NCI-H1694 (cell line): ENCODE measurements at places on chromosomes 4 and X.

- no peak for DNase-seq
Measured at GRCh38 chr4:111323496-111323895, 700.6 kb upstream of the PITX2 start.

- no peak for DNase-seq
Measured at GRCh38 chrX:130877892-130878341, 25.1 kb downstream of the ENOX2 start.

DNA sequence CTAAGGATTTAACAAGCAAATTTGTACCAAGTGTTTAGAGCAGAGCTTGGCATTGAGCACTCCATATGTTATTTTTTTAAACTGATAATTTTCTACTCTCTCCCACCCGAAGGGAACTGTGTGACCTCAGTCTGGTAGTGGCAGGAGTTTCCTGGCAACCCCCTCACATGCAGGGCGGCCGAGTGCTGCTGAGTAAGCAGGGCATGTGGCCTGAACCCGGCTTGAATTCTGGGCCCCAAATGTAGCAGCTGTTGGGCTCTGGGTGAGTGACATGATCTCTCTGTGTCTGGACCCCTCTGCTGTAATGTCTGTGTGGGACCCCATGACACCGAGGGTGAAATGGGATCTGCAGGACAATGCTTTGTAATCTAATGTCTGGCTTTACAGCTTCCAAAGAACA lies 13.6 kb upstream of the C4orf50 start:
- no peak for DNase-seq

- no peak for DNase-seq
Measured at GRCh38 chr4:35164063-35164462, 1080.3 kb downstream of the ARAP2 start.

DNA sequence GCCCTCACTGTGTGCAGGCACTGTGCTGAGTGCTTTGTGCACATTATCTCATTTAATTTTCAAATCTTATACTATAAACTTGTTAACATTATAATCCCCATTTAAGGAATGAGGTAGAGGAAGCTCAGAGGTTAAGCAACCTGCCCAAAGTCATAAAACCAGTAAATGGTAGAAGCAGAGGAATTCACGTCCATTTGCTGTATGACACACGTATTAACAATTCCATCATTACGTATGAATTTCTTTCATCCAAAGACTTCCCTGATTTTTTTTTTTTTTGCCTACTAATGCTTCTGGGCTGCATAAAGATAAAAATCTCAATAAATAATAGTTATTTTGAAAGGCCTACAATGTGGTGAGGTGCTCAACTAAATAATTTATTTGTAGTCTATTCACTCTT lies 64.5 kb upstream of the H2AZ1 start:
- DNase-seq = no peak

DNA sequence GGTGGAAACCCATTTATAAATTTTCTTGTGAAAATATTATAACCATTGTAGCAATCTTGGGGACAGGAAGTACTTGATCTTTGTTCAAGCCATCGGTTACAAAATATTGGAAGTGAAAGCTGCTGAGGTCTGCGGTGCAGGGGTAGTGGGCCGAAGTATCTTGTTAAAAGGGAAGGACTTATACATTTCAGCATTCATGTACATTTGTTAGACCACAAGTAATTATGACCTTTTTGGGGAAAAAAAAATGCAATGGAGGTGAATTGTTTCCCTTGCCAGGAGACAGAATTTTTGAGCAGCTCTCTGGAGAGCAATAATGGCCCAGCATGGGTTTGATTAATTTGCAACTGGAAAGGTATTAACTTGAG lies 121.3 kb downstream of the EGF start:
- DNase-seq = no peak

DNA sequence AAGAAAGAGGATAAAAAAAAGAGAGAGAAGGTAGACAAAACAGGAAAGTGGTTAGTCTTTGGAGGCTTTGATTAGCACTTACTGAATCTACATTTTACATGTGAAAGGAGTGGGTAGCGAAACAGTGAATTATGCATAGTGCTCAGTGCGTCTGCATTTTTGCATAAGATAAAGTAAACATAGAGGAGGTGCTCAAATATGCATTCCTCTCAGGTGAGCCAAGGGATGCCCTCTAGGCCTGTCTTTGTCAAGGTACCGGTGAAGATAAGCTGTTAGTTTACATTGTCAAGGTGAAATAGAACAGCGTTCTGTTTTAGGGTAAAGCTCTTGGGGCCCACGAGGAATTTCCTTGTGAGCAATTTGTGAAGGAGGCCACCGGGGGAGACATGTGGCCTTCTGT lies 260.6 kb downstream of the TRIML1 start:
- DNase-seq = no peak

- no peak for DNase-seq
Measured at GRCh38 chr4:40316333-40316781, 18.8 kb upstream of the CHRNA9 start.

DNA sequence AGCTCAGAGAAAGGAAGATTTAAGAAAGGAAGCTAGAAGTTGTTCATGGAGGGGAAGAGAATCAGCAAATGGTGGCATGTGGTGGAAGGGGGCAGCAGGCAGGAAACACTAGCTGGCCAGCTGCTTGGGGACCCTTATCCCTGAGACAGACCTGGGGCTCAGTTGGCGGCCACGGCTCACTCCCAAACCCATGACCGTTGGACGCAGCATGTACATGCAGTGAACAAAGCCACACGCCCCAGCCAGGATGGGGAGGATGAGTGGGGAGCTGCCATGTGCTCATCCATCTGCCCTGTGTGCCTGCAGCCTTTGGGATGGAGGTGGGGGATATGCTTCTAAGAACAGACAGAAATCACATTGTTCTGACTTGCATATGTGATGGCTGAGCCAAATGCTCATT lies 155.2 kb upstream of the PABPC5 start:
- no peak for DNase-seq

DNA sequence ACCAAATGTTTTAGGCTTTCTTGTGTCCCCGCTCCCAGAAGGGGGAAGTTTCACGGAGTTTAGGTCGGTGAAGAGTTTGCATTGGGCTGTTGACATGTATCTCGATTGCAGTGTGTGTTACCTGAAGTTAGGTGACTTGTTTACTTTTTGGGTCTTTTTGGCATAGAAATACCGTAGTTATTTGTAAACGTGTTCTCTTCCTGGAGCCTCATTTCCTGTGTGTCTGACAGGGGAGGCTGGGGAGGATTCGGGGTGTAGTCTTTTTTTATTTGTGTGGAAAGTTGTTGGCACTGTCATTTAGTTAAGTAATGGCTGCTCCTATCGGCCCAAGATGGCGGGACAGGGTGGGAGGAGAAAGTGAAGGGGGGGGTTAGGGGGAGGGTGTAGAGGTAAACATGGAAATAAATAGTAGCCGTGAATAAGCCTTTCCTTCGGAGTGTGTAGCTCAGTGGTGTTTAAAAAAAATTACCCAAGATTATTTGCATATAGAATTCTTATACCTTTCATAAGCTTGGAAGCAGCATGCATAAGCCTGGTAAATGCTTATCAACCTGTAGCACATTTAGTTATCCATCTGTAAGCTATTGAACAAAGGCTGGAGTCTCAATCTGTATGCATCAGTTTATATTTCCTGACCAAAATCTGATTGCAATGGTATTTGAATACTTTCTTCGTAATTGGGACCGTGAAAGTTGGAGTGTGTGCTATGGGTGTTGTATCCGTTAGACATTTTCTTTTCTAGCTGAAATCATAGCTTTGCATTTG lies 1.6 kb downstream of the KDM6A start:
- no peak for DNase-seq

DNA sequence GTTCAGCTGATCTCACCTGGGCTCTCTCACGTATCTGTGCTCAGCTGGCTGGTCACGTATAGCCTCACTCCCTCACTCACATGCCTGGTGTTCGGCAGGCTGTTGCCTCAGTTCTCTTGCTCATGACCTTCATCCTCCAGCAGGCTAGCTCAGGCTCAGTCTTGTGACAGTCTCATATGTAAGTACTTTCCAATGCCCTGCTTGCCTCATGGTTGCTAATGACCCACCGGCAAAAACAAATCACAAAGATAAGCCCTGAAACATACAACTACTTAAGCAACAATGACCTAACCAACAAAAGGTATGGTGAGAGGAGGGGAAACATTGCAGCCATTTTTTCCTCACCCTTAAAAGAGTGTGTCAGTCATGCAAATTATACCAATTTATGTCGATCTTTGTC lies 25.0 kb downstream of the MEPE start:
- no peak for DNase-seq

DNA sequence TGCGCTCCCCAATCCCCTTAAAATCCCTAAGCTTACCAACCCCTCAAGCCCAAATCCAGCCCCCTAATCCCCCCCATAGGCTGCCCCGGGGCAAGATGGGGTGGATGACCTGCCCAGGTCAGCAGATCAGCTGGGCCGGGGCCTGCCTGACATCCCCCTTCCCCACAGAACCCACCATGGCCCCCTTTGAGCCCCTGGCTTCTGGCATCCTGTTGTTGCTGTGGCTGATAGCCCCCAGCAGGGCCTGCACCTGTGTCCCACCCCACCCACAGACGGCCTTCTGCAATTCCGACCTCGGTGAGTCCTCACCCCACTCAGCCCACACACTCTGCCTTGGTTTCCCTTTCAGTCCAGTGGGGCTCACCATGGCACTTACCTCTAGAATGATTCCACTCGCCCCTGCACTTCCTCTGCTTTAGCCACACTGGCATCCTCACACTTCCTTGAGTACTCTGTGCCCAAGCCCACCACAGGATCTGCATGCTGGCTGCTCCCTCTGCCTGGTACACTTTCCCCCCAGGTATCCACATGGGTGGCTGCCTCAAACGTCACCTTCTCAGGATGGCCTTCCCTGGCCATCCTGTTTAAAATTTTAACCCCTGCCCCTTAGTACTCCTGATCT lies 1.1 kb downstream of the TIMP1 start:
- no peak for DNase-seq

- no peak for DNase-seq
Measured at GRCh38 chr4:38531141-38531727, 132.8 kb upstream of the KLF3 start.

GRCh38 chr4:71945791-71946190 lies 86.0 kb upstream of the NPFFR2 start:
- DNase-seq = no peak

DNA sequence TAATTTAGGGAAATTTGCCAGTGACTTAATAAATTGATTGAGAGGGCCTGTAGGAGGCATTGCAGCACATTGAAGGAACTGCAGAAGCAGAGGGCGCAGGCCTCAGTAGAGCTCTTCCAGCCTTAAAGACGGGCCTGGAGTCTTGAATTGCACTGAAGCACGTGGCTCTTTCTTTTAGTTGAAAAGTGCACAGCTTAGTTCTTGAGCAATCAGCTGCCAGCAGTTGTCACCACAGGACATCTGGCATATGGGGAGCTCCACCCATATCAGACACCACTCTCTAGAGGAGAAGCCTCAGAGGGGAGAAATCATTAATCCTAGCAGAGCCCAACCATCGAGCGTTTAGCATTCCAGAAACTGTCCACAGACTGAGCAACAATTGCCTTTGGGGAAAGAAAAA lies 16.0 kb upstream of the FGF16 start:
- no peak for DNase-seq

DNA sequence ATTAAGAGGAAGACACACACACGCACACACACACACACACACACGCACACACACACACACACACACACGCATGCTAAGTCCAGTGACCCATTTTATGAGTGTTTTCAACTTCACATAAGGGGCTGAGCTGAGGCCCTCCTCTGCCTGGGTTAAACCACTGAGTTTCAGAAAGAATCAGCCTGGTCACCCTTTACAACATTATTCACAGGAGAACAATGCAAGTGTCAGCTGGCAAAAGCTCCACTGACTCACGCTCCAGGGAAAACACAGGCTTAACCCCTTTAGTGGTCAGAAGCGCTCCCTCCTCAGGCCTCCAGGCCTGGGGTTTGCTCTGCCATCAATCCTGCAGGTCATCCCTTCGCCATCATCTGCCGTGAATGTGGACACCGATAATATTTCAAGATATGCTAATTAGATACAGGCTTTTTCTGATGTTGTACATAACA lies 46.9 kb downstream of the ACOX3 start:
- no peak for DNase-seq

DNA sequence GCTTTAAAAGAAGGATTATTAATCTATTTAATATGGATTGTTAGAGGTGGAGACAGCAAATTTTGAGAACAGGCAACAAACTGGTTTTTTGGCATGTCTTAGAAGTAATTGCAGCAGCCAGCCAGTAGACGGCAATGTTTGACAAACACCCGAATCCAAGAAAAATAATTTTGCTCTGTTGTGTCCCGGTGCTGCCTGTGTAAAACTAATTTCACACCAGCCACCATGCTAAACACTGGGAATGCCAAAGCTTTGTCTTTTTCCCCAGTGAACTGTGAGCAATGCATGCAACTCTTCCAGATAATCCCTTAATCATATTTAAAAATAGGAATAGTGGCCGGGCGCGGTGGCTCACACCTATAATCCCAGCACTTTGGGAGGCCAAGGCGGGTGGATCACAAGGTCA lies 25.9 kb downstream of the SMIM31 start:
- DNase-seq = peak; percentile 5

- no peak for DNase-seq
Measured at GRCh38 chr4:31783311-31783710, 1063.1 kb downstream of the PCDH7 start.

DNA sequence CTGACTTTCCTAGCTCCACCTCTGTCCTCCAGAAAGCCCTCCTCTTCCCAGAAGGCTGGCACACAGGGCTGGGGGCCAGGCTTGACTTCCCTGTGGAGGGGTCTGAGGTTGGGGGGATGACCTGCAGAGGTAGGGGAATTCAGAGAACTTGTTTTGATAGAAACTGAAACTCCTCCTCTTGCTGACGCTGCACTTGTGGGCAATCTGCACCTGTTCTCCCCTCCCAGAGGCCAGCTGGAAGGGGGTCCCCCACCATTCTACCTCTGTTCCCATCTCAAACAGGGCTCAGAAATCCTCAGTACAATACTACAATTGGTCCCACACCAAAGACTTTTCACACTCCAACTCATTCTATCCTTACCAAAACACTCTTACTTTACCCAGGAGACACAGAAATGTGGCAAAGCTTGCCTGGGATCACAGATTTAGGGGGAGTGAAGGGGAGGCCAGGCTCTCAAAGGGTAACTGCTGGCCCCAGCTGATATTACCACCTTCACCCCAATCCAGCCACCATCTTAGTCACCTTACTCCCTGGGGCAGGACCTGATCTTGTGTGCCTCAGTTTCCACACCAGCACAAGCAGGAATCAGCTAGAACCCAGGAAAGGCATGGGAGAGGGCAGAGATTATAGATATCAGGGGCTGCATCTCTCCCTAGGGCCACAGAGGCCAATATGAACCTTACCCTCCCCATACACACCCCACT lies 18.5 kb downstream of the OTUD5 start:
- DNase-seq = no peak

- no peak for DNase-seq
Measured at GRCh38 chr4:153485860-153486259, 19.7 kb downstream of the TMEM131L start.

GRCh38 chrX:41026702-41027078 lies 58.6 kb upstream of the USP9X start:
- no peak for DNase-seq

DNA sequence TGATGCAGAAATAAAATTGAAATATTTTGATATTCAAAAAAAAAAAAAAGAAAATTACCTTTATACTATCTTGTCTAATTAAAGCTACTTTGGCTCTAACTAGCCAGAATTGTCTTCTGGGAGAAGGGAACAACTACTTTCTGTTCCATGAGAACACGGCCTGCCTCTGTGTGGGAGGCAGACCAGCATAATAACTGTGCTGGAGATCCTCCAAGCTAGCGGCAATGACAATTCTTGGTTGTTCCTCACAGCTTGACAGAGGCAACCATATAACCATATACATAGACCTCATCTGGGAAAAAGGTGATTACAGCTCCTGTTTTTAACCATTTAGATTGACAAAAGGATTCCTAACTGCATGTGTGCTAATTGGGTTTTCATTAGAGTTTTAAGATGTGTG lies 95.7 kb downstream of the RBMX2 start:
- no peak for DNase-seq

- no peak for DNase-seq
Measured at GRCh38 chrX:133413218-133413925, 1.9 kb downstream of the GPC4 start.
